ENCODE measurements at places on chromosomes 4 and X.

- DNase-seq = no peak
Measured at GRCh38 chr4:126853715-126854114, 779.0 kb upstream of the INTU start.

- DNase-seq = no peak
Measured at GRCh38 chr4:48173056-48173991, 39.3 kb upstream of the TXK start.

DNA sequence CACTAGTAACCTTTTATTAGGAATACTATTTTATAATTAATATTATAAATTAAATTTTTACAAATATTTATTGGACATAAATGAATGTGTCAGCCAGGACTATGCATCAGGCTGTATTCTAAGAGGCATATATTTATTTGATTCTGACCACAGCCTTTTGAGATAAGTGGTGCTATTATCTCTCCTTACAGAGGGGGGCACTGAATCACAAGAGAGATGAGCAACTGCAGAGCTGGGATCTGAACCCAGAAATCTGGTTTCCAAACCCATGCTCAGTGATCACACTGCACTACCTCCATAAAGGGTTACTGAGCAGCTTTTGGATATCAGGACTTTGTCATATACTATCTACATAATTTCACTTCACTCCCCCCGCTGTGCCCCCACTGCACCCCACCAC, 322.0 kb downstream of the TMA16 start:
- no peak for DNase-seq

DNA sequence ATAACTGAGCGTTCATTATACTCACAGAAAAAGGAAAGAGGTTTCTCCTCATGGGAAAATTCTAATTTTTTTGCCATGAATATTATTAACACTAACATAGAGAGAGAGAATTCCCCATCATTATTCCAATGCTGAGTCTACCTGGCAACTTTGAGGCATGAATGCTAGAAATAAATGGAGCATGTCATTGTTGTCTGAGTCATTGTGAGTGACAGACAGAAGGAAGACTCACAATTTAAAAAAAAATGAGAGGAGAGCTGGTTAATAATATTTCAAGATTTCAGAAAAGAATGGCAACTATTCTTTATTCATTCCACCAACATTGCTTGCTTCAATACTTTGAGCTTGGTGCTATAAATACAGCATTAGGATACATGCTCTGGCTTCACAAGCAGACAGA, 170.4 kb upstream of the HS3ST1 start:
- DNase-seq = no peak

GRCh38 chrX:34810364-34810763, 132.2 kb upstream of the FAM47B start:
- no peak for DNase-seq

DNA sequence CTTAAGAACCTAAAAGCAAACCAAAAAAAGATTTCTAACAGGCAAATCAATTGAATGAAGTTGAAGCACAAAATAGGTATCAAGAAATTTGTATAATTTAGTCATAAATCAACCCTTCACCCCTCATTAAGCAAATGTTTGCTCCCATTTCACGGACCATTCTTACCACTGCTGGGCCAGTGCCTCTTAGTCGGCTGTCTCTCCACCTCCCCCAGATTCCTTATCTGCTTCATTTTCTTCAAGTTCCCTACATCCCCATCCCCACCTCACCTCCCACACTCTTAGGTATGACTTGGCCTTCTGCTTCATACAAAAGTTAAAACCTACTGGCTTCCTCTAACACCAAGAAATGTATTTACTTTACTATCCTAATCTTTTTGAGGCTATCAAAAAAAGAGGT, 11.8 kb downstream of the AASDH start:
- DNase-seq = no peak

GRCh38 chr4:158809611-158810486, 41.0 kb downstream of the FNIP2 start:
- DNase-seq = no peak

GRCh38 chr4:46131498-46132057, 7.7 kb upstream of the GABRG1 start:
- DNase-seq = no peak

DNA sequence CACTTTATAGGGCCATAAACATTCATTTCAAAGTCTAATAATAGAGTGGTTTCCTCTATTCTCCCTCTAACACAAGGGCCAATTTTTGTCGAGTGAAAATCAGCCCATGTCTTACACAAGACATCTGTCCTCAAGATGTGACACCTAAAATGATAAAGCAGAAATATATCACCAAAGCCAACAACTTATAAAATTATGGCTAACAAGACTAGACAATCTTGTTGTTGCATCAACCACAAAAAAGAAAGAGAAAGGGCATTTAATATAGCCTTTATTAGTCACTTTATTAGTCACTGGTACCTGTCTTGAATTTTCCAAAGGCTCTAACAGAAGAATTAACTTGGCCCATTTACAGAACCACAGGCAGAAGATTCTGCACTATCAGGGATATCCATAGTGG, 161.6 kb downstream of the SMIM20 start:
- no peak for DNase-seq

- DNase-seq = no peak
Measured at GRCh38 chrX:66601522-66601921, 37.4 kb downstream of the EDA2R start.

DNA sequence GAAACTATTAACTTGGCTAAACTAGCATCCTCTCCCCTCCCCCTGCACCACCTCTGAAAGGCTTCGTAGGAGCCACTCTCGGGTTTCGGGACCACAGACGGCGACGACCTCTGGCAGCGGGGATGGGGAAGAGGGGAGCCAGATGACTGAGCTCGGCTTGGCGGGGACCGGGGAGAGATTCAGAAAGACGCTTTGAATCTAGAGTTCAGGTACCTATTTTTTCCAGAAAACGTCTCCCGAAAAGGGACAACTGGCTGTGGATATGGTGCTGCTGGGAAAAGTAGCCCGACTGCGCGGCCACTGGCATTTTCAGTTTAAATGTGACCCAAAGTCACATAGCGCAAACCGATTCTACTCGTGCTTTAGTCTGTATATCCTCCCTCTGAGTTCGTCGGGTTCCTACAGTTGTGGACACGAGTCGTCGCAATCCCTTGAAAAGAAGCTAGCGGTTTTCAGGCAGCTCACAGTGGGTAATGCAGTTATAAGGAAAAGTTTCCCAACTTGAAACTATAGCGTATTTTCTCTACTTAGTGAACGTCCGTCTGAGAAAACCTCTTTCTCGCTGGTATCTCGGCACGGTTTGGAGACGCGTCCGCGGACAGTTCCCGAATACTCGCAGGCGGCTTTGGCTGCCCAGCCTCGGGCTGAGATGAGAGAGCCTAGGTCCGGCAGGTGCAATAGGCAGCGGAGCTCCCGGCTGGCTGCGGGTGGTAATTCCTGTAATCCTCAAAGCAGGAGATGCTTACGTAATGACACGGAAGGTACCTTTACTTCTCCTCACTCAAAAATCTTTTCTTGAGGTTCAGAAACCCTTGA, 1.3 kb downstream of the PARM1 start:
- DNase-seq = no peak

DNA sequence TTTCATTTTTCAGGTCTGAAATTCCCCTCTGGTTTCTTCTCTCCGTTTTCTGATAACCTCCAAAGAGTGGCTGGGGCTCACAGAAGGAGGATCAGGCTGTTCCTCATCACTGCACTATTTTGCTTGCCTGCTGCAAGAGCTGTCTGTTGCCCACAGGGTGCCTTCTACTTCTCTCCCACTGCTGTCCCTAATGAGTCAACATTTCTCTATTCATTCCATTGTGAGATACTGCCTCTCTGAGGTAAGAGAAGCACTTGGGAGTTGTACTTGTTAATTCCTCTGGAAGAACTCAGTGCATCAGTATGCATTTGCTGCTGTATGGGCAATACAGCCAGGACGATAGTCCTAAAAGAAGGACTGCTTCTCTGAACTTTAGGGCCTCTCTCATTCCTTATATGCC, 34.8 kb downstream of the CT47B1 start:
- no peak for DNase-seq

GRCh38 chr4:24059839-24060238, 170.0 kb upstream of the PPARGC1A start:
- no peak for DNase-seq

DNA sequence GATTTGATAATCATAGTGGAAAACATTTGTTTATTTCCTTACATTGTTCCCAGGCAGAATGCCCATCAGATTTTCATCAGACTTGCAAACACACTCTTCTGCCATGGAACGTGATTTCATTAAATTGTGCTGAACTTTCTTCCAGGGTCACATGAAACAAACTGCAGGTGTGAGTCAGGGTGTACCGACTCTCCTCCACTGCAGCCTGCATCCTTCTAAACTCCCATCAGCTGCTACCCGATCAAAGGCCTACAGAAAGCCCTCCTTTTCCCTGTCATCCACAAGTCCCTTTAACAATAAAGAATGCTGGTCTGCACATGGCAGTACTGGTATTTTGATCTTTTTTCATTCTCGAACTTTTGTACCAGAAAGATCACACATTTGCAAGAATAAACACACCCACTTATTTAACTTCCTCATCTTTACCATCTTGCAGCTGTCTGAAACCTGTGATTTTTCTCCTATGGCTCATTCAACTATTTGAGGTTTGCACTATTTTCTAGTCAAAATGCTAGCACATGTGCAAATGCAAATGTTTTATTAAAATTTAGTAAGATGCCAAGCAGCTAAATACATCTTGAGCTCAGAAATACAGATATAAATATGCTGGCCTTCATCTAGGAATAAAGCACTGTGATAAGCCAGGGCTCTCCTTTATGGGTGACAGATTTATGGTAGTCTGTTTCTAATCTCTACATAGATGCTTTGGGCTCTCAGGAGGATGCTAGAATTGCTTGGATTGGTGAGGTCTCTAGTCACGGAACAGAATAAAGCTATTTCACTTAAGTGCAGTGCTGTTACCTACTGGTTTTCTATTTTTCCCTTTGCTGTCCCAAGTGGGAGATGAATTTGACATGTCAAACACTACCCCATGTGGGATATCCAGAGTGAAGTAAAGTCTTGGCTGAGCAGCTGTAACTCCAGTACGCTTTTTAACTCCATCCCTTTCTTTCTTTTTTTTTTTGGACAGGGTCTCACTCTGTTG, 25.8 kb upstream of the ARHGAP24 start:
- DNase-seq = no peak

All from cortex of kidney (tissue), 1 donor.